ENCODE measurements at places on chromosomes 13 and 19. TPM values are rescaled to one million over a fixed set of nuclear protein-coding genes. Genes with fewer than 3 reads are reported as not detected.

LHFPL6 gene
- 53.8 TPM for total RNA-seq

ZNF112 gene
- total RNA-seq, result 4.5 TPM

COX7A1 gene
- 64.9 TPM for total RNA-seq

C19orf67 gene
- not detected for total RNA-seq

CEACAM20 gene
- not detected for total RNA-seq

CGB5 gene
- total RNA-seq, result 0.50 TPM

IQCN gene
- 5.8 TPM for total RNA-seq

TMEM255B gene
- total RNA-seq, result 19.2 TPM

ATP1A3 gene
- not detected for total RNA-seq

FPR3 gene
- total RNA-seq, result 28.6 TPM

All from left lung (tissue), 14 donors.